Cardiac muscle cell (in vitro differentiated cells and primary cell): ENCODE measurements at places on chromosomes 6 and 20. TPM values are rescaled to one million over a fixed set of nuclear protein-coding genes. Genes with fewer than 3 reads are reported as not detected.

DNA sequence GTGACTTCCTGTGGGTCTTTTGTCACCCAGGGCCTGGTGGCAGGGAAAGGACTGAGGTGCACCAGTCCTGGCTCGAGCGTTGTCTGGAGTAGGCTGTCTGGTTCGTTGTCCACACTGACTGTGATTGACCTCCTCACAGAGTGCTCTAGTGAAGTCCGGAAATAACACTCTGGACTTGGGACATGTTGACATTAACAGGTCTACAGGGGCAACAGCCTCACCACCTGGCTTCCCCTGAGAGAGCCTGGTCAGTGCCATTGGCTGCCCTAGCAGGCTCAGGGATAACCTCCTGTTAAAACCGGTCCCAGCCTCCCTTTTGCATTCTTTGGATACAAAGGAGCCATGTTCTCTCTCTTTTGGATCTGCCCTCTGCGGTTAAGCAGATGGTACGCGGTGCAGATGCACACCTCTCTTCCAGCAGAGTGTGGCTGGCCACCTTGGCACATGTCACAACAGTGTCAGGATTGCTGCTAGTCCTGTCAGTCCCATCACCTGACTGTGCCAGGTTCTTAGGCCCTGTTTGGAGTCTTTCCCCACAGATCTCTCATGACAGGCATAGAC, 46.2 kb downstream of the CDS2 start:
- no peak for DNase-seq
- no peak overlapping the region for H3K4me3 ChIP-seq
- peak overlapping the region; percentile 52 for H3K27ac ChIP-seq
- peaks cover 36% of the 10 kb centered on the region for H3K4me1 ChIP-seq
- no peaks in the 10 kb centered on the region for H3K27me3 ChIP-seq

GRCh38 chr6:54053881-54054391, 57.3 kb upstream of the MLIP start:
- no peaks in the 10 kb centered on the region for H3K36me3 ChIP-seq
- peak; percentile 93 for DNase-seq
- peaks cover 46% of the 10 kb centered on the region for H3K4me1 ChIP-seq
- no peak overlapping the region for H3K4me3 ChIP-seq

PSORS1C2 gene
- not detected in 2 replicates for total RNA-seq

DNA sequence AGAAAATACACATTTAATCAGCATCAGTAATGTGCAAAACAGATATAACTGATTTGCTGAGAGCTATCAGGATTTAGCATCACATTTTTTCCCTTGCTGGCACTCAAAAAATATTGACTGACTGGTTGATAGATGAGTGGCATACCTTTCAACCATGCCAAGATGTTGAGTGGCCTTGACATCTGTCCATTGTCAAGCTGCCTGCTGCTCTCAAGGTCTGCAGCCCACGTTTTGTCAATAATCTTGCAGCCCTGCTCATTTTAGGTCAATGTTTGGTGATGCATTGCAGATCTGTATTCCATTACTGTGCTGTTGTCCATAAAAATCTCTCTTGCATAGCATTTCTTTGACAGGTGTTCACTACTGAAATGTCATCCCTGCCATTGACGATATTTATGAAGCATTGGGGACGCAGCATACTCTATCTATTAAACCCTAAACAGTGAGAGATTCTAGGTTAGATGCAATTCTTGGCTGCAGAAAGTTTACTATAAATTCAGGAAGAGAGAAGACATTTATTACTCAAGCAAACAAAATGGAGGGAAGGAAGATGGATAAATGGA, 111.6 kb downstream of the BFSP1 start:
- no peaks in the 10 kb centered on the region for H3K27me3 ChIP-seq
- H3K4me3 ChIP-seq: no peak overlapping the region
- H3K36me3 ChIP-seq: no peaks in the 10 kb centered on the region
- no peaks in the 10 kb centered on the region for H3K4me1 ChIP-seq

DNA sequence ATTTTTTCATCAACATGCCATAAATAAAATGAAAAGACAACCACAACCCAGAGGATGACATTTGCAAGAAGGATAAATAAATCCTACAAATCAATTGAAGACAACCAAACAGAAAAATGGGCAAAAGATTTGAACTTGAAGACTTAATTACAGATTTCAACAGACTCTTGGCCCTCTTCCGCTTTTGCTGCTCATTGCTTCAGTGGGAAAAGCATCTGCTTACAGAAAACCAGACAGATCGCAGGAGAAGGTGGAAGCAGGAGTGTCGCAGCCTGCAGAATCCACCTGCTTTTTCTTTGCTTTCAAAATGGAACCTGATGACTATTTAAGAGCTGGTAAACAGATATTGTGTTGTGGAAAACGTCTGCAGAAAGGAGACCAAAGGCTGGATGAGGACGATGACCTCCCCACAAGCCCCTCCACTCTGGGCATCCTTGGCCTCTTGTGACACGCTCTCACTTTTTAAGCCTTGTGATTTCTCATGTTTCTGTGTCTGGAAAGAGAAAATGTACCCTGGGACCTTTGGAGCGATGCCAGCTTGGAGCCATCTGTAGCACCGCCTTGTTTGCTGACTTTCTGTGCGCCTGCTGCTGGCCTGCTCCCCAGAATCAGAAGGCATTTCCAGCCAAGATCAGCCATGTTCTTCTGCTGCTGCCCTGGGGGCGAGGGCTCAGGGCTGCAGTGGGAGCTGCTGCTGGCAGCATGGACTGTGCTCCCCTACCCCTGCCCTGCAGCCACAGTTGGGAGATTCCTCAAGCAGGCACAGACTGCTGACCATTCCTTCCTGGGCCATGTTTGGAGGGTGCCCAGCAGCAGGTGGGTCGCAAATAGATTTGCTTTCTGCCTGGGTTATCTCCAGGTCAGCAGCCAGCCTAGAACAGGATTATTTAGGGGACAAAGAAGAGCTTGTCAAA, 3.6 kb upstream of the CSTL1 start:
- DNase-seq: peak; percentile 37
- H3K36me3 ChIP-seq: no peaks in the 10 kb centered on the region
- peaks cover 5% of the 10 kb centered on the region for H3K4me1 ChIP-seq
- H3K4me3 ChIP-seq: no peak overlapping the region
- no peaks in the 10 kb centered on the region for H3K27me3 ChIP-seq

GRCh38 chr6:34816635-34817301, 24.9 kb downstream of the BLTP3A start:
- no peak for DNase-seq
- no peaks in the 10 kb centered on the region for H3K27me3 ChIP-seq
- peak overlapping the region; percentile 77 for H3K27ac ChIP-seq
- H3K4me1 ChIP-seq: peaks cover 27% of the 10 kb centered on the region
- peaks cover 4% of the 10 kb centered on the region for H3K36me3 ChIP-seq

HDGFL1 gene
- total RNA-seq: not detected in 2 replicates

GRCh38 chr20:1720226-1720625, 62.6 kb upstream of the SIRPG start:
- DNase-seq: no peak
- no peaks in the 10 kb centered on the region for H3K4me1 ChIP-seq
- no peak overlapping the region for H3K27ac ChIP-seq

- H3K27ac ChIP-seq: no peak overlapping the region
- no peak overlapping the region for H3K4me3 ChIP-seq
- H3K27me3 ChIP-seq: no peaks in the 10 kb centered on the region
Measured at GRCh38 chr6:57183336-57183735, 11.2 kb downstream of the BAG2 start.

KCNK5 gene
- 0.27 and 0.28 TPM in 2 replicates for total RNA-seq

MCCD1 gene
- not detected in 2 replicates for total RNA-seq
